ENCODE measurements at places on chromosomes 12 and 14. TPM values are rescaled to one million over a fixed set of nuclear protein-coding genes. Genes with fewer than 3 reads are reported as not detected.

- H3K36me3 ChIP-seq, result no peaks in the 10 kb centered on the region
- peak; percentile 45 for DNase-seq
- H3K4me1 ChIP-seq, result peaks cover 26% of the 10 kb centered on the region
These were observed 16.7 kb upstream of the ZDHHC22 start for GRCh38 chr14:77158175-77158881.

TAS2R8 gene
- not detected for total RNA-seq

GRCh38 chr12:125657681-125658080, 592.4 kb downstream of the AACS start:
- no peaks in the 10 kb centered on the region for H3K27me3 ChIP-seq
- H3K36me3 ChIP-seq, result peaks cover 3% of the 10 kb centered on the region
- no peak for DNase-seq
- H3K4me3 ChIP-seq, result no peak overlapping the region

- H3K27ac ChIP-seq, result no peak overlapping the region
- H3K27me3 ChIP-seq, result no peaks in the 10 kb centered on the region
- H3K4me3 ChIP-seq, result no peak overlapping the region
- no peaks in the 10 kb centered on the region for H3K36me3 ChIP-seq
These were observed 423.8 kb downstream of the NRXN3 start for GRCh38 chr14:78593949-78594348.

TSHR gene
- total RNA-seq, result not detected

DNA sequence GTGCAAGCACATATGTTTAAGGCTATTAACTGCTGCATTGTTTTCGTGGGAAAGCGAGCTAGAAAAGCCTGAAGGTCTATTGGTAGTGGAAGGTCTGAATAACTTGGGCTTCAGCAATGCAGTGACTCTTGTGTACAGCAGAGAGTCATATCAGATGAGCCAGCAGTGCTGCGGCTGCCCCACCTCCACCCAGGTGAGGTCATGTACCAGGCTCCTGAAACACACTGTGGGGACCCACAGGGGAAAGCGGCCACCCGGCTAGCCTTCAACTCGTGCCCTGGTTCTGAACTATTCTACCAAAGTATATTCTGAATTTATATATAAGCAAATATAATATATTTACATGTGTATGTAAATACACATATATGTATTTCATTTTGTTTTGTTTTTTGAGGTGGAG, 12.7 kb upstream of the RAN start:
- no peaks in the 10 kb centered on the region for H3K36me3 ChIP-seq
- H3K27me3 ChIP-seq, result peaks cover 16% of the 10 kb centered on the region
- H3K4me3 ChIP-seq, result no peak overlapping the region
- no peak for DNase-seq
- no peaks in the 10 kb centered on the region for H3K4me1 ChIP-seq

GPR84 gene
- not detected for total RNA-seq

PARPBP gene
- 31.9 TPM for total RNA-seq

OLR1 gene
- not detected for total RNA-seq

LMNTD1 gene
- not detected for total RNA-seq

- no peak overlapping the region for H3K4me3 ChIP-seq
- no peak overlapping the region for H3K27ac ChIP-seq
- no peak for DNase-seq
- H3K27me3 ChIP-seq, result no peaks in the 10 kb centered on the region
- no peaks in the 10 kb centered on the region for H3K36me3 ChIP-seq
These were observed 315.4 kb upstream of the KITLG start for GRCh38 chr12:88895634-88896033.

PIWIL1 gene
- not detected for total RNA-seq

GRCh38 chr14:21768116-21768874, 94.7 kb upstream of the OR4E1 start:
- H3K4me3 ChIP-seq, result no peak overlapping the region
- H3K27ac ChIP-seq, result no peak overlapping the region
- DNase-seq, result no peak
- peaks cover 5% of the 10 kb centered on the region for H3K4me1 ChIP-seq
- H3K36me3 ChIP-seq, result no peaks in the 10 kb centered on the region
- peaks cover 34% of the 10 kb centered on the region for H3K27me3 ChIP-seq

All from neural crest cell (in vitro differentiated cells).